ENCODE measurements at places on chromosomes 6 and 20. TPM values are rescaled to one million over a fixed set of nuclear protein-coding genes. Genes with fewer than 3 reads are reported as not detected.

DNA sequence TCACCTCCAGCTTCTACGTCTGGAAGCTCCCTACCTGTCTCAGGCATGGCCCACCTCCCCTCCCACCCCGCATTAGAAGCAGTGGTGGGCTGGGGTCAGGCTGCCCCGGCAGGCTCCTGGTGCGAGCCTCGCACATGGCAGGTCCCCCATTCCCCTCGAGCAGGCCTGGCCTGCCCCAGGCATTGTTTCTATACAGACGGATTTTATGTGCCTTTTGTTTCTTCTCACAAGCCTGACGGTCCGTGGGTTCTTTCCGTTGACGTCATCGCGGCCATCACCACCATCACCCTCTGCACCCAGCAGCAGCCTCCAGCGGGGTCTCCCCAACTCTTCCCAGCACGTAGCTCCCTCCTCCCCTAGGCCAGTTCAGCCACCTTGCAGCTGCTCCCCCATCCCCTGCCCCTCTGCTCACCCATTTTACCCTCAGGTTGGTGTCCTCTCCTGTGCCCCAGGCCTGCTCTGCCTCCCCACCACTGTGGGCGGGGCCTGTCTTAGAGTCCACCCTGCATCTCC lies 4.6 kb downstream of the CST7 start:
- no peak for DNase-seq

DNA sequence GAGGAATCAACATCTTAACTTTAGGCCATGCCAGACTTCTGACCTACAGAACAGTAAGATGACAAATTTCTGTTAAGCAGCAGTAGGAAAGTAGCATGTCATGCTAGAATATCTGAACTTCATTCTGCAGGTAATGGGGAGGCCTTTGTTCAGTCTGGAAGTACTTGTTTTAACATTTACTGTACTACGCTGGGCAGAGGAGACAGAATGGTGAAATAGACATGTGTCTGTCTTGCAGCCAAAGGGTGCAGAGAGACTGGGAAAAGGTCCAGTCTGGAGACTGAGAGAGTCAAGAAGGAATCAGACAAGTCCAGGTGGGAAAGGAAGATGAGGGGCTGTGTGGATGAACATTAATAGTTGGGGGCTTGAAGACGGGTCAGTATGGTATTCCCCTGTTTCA lies 17.5 kb upstream of the ZBTB2 start:
- DNase-seq = no peak

DNA sequence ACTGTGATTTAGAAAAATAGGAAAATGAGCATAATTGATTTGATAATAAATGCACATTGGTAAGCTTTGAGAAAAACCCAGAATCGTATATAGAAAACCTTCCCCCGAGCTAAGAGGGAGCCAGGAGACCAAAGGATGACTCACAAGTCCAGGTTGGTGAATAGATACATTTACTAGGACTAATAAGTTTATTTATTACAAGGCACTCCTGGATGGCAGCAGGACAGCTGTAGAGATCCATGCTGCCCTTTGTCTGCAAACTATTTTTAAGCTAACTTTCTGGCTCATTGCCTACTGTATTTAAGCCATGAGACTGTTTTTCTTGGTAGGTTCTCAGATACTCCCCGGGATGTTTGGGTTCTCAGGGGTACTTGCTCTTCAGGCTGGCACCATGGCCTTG lies 13.4 kb downstream of the CASP8AP2 start:
- no peak for DNase-seq

DACT2 gene
- total RNA-seq = 2.4 TPM

GRCh38 chr6:71349976-71350615 lies 61.5 kb downstream of the OGFRL1 start:
- DNase-seq = no peak

- no peak for DNase-seq
Observed at GRCh38 chr6:119210596-119210995, 132.1 kb upstream of the FAM184A start.

DNA sequence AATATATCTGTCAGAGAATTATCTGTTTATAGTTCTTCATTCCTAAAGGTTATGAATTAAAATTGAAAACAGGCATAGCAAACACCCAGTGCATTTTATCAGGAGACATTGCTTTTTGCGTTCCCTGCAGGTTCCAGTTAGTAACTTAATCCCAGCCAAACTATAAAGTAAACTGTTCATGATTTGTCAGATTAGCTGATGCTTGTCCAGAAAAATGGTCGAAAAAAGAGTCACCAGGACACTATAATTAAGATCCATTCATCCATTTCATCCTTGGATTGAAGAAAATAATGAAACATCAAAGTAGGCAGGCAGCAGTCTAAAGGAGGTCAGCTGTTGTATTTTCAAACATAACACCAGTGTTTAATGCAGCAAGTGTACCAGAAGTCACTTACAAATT lies 75.9 kb downstream of the EPHA7 start:
- no peak for DNase-seq

DNA sequence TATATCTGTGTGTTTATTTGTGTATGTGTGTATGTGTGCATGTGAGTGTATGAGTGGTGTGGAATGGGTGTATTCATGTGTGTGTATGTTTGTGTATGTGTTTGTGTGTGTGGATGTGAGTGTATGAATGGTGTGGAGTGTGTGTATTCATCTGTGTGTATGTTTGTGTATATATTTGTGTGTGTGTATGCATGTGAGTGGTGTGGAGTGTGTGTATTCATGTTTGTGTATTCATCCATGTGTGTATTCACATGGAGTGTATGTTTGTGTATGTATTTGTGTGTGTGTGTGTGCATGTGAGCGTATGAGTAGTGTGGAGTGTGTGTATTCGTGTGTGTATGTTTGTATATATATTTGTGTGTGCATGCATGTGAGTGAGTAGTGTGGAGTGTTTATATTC lies 66.6 kb downstream of the PPP1R14C start:
- DNase-seq = no peak

VSX1 gene
- total RNA-seq = not detected

- DNase-seq = peak; percentile 81
Observed at GRCh38 chr6:31356946-31357466, at the start of gene HLA-B. HLA-B (minus strand) TSS chr6:31357179; CDS start chr6:31357158, 21 bp downstream.

DNA sequence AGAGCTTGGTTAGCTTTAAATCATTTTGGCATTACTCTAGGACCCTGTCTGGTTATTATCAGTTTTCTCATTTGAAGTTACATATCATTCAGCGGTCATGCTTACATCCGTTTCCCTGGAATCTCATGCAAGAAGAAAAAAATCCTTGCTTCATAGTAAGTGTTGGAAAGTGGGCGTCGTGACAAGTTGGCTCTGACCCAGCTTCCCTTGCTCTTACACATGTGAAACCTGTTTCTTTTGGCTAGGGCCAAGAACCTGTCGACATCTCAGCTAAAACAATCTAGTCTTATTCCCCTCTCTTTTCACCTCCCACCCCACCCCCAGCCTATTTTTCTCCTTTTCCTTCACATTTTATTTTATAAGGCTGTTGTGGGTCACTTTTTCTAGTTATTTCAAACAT lies 45.5 kb downstream of the ANKS1A start:
- DNase-seq = peak; percentile 79

DNA sequence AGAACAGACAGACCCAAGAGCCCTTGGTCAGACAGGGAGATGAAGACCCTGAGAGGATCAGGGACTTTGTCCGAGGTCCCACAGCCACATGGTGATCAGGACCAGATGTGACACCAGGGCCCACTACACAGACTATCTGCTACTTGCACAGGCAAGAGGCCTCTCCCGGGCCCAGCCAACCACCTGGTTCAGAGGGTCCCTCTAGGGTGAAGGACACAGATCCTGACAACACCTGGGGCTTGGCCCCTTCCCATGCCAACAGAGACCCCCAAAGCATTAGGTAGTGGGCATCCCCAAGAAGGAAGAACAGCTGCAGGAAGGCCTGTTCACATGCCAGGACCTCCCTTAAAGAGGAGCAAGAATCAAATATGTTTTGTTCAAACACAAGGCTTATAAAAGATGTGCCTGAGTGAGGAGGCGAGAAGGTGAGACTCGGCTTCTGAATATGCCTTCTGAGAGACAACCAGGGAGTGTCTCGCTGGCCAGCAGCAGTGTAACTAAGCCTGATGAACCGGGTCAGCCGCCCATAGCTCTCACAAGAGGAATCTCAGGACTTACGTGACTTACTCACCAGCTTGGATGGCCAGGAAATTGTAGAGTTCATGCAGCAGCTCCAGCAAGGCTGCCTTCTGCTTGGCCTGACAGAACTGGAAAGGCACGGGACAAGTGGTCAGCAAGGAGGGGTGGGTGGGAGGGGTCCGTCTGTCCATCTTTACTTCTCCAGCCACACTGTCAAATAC lies 5.0 kb downstream of the LEMD2 start:
- no peak for DNase-seq

PROKR2 gene
- total RNA-seq = not detected
